T-helper 9 cell (primary cell): ENCODE measurements at places on chromosomes 7 and 10.

GRCh38 chr10:45427970-45428366 is 54.0 kb downstream of the ALOX5 start:
- DNase-seq, result no peak

GRCh38 chr7:92916770-92917224 is 80.4 kb upstream of the CDK6 start:
- DNase-seq, result no peak

- DNase-seq, result no peak
Measured at GRCh38 chr10:348456-348855, 213.2 kb downstream of the ZMYND11 start.

DNA sequence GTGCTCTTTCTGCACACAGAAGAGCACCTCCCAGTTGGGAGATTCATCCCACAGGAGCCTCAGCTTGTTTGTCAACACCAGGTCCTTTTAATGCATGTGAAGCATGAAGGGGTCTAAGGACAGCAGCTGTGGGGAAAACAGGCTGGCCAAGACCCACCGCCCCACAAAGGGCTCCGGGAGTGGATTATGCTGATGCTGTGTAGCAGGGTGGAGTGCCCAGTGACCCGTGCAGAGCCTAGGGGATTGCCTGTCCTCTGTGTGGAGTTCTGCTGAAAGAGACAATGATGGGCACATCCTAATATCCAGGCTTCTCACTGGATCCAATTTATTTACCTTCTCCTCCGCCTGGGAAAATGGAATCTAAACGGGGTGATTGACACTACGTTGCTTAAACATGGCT is 74.0 kb downstream of the PIP4K2A start:
- no peak for DNase-seq

GRCh38 chr10:29324220-29324841 is 35.5 kb downstream of the LYZL1 start:
- DNase-seq, result no peak

- DNase-seq, result no peak
Measured at GRCh38 chr10:85175635-85176034, 847.2 kb downstream of the CCSER2 start.

- DNase-seq, result no peak
Measured at GRCh38 chr7:23938937-23939552, 229.0 kb downstream of the STK31 start.

GRCh38 chr10:77498210-77498609 is 139.4 kb downstream of the KCNMA1 start:
- DNase-seq, result no peak

- no peak for DNase-seq
Measured at GRCh38 chr7:148447221-148447849, 143.2 kb upstream of the C7orf33 start.

DNA sequence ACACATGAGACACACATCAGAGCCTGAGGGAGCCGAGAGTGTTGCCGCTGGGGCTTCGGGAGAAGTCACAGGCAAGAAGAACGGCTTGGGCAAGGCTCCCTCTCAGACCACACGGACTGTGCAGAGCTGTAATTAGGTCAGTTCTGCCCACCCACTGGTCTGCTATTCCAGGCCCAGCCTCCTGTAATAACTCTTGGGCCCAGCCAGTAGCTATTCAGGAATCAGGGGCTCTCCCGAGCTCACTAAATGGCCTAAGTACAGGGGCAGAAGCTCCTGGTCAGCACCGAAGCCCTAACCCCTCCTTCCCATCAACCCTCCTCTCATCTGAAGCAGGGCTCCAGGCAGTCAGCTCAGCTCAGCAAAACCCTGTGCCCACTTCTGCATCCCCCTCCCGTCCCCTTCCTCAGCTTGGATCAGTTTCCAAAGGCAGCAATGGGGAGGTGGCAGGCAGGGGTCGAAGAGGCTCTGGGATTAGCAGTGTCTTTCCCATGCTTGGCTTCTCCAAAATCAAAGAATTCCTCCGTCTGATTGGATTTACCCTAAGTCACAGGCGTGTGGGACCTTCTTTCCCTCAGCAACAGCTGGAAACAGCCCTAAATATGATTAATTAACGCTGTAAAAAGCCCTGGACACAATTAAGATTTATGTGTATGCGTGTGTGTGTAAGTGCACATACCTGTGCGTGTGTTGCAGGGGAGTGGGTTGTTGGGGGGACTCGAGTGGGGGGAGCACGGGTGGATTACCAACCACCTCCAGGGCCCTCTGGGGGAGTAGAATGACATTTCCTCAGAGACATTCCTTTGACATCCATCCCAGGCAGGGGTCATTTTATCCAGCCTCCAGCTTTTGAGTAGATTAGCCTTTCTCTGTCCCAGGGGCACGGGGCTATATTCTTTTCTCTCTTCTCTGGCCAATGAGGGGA is 48.4 kb upstream of the BTRC start:
- DNase-seq, result no peak

- DNase-seq, result no peak
Measured at GRCh38 chr7:371779-372545, 82.0 kb downstream of the FOXL3 start.

GRCh38 chr7:135811506-135811905 is 62.9 kb upstream of the FAM180A start:
- DNase-seq, result no peak

DNA sequence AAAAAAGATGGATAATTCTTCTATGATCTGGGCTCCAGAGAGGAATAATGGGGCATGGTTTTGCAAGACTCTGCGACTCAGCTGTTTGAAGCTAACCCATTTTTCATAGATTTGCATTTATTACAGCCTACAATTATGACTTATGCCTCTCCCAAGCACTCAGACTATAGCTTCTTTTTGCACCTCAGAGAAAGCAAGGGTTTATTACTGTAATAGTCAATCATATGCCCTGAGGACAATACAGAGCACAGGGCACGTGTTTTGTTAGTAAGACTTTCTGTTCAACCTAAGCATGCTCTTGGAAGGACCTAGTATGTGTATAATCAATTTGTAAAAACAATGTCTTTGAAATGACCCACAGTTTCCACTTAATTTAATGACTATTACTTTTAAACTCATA is 221.2 kb downstream of the PARD3 start:
- no peak for DNase-seq

- no peak for DNase-seq
Measured at GRCh38 chr7:148535217-148535616, 55.3 kb upstream of the C7orf33 start.

DNA sequence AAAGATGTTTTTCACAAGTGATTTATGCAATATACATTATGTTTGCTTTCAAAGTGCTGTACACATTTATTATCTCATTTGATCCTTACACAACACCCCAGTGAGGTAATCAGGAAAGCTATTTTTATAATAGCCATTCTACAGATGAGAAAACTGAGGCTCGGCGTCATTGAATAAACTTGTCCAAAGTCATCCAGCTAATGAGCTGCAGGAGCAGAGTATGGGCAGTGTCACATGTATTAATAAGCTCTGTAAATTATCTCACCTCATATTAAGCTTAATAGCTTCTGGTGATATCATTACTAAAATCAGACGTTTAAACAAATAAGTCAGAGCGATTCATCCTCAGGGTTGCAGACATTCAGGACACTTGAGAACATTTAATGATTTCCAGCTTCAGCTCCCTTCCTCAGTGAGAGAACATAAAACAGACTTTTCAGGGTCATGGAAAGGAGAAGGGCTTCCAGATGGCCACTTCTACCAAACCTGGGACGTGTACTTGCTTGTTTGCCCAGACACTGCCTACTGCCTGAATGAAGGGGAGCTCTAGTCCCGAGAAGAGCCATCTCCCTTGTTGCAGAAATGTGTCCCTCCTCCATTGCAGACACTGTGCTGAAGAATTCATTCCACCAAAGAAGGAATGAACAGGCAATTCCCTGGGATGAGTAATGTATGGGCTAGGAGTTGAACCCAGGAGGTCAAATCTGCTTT is 20.5 kb upstream of the FZD1 start:
- DNase-seq, result no peak

DNA sequence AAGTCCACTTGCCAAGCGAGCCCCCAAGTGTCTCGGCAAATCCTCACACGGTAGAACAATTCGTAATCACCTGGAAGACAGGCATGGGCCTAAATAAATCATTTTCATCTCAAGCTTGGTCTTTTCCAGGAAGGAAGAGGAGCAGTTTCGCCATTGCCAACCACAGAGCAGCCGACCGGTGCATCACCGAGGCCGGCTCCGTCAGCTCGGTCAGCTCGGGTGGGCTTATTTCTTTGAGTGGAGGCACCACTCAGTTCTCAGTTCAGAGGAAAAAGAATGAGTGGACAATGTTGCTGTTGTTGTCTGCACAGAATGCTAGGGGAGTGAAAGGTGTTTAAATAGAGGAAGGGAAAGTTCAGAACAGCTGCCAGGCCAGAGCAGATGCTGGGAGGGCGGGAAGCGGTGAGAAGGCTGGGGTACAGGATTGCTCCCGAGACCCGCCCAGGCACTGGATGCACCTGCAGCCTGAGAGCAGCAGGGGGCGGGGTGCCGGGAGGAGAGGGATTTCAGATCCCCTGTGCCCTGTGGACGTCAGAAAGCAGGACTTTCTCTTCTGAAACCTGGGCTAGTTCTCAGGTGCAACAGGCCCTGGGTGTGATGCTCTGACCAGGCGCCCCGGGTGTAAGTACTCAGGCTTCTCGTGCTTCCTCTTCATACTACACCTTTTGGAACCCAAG is 17.7 kb upstream of the IGFBP3 start:
- no peak for DNase-seq

DNA sequence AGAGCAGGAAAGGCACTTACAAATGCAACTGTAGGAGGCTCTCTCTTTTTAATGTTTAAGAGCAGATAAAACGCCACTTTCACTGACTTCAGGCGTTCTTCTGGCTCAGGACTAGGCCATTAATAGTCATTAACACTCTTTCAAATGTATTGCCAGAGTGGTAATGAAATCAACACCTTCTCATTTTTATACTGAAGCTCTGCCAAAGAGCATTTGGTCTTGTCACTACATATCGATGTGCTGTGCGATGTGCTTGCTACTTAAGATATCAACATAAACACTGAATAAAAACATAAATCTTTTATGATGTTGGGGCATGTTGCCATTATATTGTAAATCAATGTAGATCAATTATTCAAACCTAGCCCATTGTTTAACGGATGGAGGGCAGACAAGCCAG is 634.7 kb downstream of the ARL4A start:
- no peak for DNase-seq

DNA sequence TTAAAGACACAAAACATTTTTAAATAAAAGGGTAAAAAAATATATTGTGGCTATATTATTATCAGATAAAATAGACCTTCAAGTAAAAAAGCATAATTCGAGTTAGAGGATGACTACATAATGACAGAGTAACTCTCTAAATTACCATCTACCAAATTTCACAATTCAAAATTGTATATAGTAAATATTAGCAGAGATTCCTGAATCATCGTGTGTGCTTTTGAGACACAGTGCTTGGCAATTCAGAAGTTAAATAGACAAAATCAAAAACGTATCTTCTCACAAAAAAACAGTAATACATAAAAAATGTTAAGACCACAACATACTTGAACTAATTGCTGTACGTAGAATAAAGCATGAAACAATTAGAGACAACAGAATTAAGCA is 110.4 kb downstream of the AHR start:
- no peak for DNase-seq

DNA sequence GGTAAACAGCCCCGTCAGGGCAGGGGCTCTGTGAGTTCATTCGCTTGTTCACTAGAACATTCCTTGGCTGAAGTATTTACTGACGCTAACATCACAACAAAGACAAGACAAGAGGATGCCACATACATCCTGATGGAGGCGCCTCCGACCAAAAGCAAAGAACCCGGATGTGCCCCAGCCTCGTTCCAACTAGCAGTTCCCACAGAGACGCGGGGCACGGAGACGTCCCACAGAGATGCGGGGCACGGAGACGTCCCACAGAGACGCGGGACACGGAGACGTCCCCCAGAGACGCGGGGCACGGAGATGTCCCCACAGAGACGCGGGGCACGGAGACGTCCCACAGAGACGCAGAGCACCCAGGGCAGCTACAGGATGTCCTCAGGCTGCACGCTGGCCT is 35.4 kb upstream of the CFAP46 start:
- no peak for DNase-seq

- no peak for DNase-seq
Measured at GRCh38 chr7:4866528-4867496, 5.0 kb upstream of the PAPOLB start.

GRCh38 chr10:58475322-58476277 is 37.1 kb upstream of the BICC1 start:
- DNase-seq, result no peak

DNA sequence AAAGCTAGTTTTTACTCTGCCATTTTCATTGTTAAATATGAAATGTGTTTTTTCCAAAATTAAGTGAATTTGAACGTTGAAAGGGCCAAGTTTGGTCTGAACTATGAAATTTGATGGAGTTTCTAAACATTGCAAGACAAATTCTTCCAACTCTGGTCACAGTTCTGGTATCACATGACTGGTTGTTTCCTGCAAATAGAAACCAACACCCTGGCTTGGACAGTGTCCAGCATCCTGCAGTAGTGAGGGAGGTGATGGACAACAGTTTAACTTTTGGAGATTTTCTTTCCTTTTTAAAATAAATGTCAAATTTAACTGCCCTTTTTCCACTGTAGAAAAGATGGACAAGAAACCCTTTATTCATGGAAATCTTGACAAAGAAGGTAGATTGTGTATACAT is 54.8 kb upstream of the AGBL3 start:
- DNase-seq, result no peak

DNA sequence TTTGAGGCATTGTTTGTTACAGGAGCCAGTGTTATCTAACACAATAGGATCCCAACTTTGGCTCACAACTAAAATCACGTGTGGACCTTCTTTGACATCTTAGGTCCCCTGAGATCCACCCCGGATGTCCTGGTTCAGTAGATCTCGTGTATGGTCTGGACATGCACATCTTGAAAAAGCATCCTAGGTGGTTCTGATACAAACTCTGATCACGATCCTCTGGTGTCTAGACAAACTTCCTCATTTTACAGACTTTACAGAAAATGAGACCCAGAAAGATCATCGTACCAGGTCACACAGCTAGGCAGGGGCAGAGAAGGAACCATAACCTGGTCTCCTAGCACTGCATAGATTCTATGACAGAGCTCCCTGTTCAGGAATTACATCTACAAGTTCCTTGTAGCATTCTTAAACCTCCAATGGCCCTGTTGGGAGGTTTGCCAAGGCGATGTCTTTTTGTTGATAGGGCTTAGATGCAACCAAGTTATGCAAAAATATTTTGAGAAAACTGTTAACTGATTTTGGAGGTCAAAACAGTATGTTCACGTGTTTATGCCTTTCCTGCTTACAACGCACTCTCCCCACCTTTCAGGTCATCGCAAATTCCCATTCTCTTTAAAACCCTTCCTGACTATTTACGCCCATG is 30.8 kb upstream of the CHST15 start:
- no peak for DNase-seq
